AG09319 (cell line): ENCODE measurements at places on chromosomes 6 and 20.

DNA sequence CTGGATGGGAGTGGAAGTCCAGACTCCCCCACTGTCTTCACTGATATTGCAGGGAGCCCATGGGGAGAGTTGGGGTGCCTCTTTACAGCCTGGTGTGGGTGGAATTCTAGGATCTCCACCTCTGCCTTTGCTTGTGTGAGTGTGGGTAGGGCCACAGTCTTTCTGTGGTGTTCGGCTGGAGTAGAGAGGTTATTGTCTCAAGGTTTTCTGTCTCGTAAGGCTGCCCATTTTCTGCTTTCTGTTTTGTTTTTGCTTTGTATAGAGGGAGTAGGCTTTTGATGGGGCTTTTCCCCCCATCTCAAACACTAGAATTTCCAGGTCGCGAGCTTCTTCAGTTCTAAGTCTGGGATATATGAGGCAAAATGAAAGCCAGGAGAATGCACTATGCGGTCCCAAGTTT is 40.4 kb upstream of the ELMO2 start:
- DNase-seq = no peak

GRCh38 chr6:47298475-47298874 is 11.2 kb downstream of the TNFRSF21 start:
- DNase-seq = no peak

DNA sequence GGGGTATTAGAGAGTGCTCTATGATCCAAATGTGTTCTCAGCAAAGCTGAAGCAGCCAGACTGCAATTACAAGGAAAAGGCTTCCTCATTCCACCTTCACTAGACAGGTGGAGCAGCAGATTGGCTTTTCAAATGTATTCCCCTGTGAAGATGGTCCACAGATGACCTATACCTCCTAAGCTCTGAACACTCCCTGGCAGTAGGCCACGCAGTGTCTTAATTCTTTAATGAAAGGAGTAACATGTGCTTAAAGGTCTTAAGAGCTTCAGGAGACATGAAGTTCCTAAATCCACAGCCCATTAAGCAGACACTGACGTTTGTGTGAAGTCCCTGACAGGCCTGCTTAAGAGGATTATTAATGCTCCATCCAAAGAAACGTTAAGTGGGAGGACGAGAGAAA is 138.9 kb upstream of the NUP153 start:
- no peak for DNase-seq

DNA sequence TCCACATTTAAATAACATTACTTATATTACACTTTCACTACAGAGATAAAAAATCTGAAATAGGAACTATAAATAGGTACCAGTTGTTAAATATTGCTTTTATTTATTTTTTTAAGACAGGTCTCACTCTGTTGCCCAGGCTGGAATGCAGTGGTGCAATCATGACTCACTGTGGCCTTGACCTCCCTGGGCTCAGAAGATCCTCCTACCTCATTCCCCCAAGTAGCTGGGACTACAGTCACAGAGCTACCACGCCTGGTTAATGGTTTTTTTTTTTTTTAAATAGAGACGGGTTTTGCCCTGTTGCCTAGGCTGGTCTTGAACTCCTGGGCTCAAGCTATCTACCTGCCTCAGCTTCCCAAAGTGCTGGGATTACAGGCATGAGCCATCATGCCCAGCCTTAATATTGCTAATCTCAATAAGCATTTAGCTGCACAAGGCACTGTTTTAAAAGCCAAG is 17.3 kb downstream of the EEF1E1 start:
- DNase-seq = peak; percentile 46

GRCh38 chr6:79913369-79913768 is 34.0 kb downstream of the ELOVL4 start:
- DNase-seq = no peak

DNA sequence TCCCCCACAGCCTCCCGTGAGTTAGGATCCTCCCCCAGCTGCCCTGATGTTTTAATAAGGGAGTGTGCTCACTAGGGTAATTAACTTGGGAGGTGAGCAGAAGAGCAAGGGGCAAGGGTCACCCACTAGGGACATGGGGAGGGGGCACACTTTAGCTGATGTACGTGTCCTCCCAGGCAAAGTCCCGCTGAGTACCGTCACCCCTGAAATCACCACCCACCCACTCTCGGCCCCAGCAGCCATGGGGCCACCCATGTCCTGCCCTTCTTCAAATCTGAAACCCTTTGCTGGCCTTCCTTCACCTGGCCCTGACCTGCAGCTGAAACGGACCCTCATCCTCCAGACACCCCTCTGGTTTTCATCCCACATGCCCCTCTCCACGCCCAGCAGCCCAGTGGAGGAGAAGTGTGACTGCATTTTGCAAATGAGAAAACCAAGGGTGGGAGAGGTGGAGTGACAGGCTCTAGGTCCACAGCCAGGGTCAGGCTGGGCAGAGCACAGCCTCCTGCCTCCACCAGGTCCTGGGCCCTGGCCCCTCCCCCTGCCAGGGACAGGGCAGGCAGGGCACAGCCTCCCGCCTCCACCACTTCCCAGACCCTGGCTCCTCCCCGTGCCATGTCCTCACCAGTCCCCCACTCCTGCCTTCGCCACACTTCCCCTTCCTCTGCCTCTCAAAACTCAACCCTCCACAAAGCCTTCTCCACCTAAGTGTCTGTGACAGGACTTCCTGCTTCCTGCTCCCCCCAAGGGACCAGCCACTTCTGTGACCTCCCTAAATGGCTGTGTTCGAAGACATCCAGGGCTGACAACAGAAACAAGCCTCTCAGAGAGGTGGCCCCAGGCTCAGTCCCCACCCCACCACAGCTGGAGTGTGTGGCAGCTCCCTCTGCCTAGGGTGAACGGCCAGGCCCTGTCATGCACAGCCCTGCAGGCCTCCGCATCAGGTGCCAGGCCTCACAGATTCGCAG is 15.1 kb downstream of the ACSS1 start:
- no peak for DNase-seq

DNA sequence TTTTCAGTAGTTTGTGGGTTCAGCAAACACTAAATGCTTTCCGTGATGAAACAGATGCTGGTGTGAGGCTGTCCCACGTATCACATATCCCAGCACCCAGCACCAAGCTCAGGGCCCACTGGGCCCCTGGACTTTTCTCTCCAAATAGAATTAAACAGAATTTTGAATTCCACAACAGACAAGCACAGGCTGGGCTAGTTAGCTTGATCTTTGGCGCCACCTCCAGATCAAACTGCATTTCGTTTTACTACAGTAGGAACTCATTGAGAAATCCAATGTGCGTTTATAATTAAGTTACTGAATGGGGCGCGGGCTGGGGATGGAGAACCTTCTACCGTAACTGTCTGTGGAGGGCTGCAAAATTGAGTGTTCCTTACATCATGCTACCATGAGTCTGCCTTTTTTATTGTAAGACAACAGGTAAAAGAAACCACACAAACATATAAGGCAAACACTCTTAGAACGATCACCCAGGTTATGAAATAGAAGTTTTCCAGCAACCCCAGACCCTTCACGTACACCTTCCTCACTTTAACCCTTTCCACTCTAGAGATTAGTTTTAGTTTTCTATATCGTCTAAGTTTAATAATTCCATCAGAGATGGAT is 107.8 kb downstream of the ZFP64 start:
- DNase-seq = peak; percentile 56

DNA sequence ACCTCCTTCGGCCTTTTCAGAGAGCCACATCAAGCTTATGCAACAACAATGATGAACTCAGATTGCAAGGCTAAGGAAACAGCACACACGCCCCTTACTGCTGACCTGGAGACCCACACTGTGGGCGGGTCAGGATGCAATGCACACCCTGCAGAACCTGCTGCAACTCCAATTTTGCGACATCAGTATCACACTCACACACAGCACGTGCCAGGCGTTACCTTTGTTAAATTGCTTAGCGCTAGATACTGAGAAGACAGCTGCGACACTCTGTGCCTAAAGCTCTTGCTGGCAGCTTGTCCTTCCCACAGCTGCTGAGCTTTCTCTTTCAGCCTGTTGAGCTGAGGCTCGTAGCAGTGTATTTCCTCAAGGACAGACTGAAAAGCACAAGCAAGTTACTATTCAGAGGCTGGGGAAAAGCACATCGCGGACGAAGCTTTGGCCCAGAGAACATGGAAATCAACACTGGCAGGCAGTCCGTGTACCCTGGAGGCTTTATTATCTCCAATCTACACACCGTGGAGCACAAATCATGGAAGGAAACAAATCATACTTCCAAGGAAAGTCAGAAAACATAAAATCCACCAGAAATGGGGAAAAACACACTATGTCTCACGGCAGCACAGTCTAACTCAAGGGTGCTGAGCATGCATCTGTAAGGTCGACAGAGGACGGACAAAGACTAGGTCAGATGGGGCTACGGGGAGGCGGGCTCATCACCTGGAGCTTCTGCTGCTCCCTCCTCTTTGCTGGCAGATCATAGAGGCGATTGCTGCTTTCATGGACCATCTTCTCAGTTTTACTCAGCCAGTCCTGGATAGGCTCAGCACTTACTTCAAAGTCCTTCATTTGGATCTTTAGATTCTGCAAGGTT is 268.2 kb downstream of the SYNE1 start:
- DNase-seq = no peak

- DNase-seq = no peak
Observed at GRCh38 chr20:22303523-22303922, 280.8 kb downstream of the FOXA2 start.

DNA sequence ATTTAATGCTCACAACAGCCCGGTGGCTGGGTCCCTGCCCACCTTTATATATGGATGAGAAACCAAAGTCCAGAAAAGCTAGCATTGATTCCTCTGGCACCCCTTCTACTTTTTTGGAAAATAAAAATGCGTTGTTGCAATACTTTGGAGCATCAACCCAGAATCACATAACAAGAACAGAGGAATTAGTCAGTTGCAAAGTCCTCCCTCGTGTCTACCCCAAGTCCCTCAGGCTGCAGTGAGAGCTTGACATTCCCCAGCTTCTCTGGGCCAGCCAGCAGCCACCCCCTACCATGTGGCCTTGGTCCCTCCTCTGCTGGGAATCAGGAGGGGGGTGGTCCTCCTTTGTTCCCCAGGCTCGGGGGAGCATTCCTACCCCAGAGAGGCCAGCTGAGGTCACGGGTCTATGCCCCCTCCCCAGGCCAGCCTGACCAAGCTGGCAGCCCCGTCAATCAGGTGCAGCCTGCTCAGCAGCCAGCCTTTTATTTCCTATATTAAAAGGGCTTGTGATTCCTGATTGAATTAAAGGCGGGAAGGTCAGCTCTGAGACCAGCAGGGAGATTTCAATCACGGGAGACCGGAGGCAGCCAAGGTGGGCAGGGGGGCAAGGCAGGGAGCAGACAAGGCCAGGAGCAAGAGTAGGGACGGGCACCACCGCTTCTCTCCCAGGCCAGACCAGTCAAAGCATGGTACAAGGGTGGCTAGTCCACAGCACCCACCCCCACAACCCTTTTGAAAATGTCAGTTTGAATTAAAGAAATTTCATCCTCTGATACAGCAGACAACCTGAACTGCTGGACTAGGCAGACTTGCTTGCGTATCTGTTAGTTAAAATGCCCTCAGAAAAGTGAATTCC is 158.9 kb downstream of the MRPL14 start:
- no peak for DNase-seq

DNA sequence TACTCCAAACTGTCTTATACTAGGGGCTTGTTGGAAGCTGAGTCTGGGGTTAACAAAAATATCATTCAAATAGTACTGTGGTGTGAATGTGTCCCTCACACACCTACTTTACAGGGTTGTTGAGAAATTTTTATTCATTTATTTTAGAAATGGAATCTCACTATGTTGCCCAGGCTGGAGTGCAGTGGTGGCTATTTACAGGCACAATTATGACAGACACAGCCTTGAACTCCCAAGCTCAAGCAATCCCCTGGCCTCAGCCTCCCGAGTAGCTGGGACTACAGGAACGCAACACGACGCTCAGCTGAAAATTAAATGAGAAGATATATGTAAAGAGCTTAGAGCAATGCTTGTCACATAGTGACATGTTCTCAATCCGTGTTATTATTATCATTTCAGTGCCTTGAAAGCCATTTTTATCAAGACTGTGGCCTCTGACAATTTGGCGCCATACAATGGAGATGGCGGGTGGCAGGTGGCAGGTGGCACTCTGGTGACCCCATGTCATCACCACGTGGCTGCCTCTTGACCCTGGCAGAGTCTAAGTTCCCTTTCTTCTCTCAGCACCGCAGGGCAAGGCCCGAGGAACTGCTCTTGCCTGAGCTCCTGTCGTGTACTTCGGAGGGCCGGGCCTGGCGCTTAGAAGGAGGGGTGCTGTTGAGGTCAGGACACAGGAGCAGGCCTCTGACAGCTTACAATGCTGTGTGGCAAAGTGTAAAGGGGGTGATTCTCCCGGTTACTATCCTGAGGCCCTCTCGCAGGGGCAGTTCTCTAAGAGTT is 64.5 kb downstream of the STX11 start:
- DNase-seq = no peak
